ENCODE measurements at places on chromosomes 5 and 9. TPM values are rescaled to one million over a fixed set of nuclear protein-coding genes. Genes with fewer than 3 reads are reported as not detected.

- DNase-seq = no peak
These were observed 32.1 kb downstream of the SEMA4D start for GRCh38 chr9:89465726-89466308.

- DNase-seq = no peak
These were observed 60.0 kb downstream of the OLFM1 start for GRCh38 chr9:135147474-135147805.

DNA sequence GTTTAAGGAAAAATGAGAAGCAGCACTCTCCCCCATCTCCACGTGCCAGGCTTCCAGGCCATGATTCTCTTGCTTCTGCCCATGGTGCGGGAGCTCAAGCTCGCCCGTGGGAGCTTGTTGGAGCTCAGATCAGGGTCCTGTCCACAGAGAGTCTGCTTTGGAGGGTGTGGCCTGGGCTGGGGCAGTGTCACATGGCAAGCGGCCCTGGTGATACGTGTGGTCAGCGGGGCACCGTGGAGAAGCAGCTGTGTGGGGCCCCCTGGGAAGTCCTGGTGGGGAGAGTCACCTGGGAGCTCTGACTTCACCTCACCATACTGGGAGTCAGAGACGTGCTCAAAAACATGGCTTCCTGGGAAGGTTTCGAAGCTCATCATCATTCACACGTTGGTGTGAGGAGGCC is 275.3 kb downstream of the GADD45G start:
- peak; percentile 8 for DNase-seq

The CNOT8 gene
- 57.3 TPM for total RNA-seq

The CCIN gene
- total RNA-seq = 0.12 TPM

The IFNA2 gene
- not detected for total RNA-seq
